ENCODE measurements at places on chromosomes 16 and 17.

DNA sequence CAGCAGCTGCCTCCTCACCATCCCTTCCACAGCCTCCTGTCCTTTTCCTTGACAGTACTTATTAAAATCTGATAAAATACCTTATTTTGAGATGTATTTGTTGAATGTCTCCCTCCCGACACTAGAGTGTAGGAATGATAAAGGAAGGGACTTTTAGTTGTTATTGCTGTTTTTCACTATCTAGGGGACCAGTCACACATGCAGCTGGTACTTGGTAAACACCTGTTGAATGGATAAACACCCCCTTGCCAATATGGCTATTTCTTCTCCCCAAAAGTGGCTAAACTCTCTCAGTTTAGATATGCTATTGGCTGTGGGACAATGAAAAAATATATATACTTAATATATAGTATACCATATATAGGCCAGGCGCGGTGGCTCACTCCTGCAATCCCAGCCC, 96.7 kb downstream of the STX8 start:
- no peak for DNase-seq

- DNase-seq = no peak
Measured at GRCh38 chr17:37671028-37671823, 28.0 kb upstream of the DDX52 start.

GRCh38 chr17:9647014-9647413, 1.7 kb downstream of the USP43 start:
- DNase-seq = no peak

- DNase-seq = no peak
Measured at GRCh38 chr16:10224850-10225249, 42.6 kb upstream of the GRIN2A start.

DNA sequence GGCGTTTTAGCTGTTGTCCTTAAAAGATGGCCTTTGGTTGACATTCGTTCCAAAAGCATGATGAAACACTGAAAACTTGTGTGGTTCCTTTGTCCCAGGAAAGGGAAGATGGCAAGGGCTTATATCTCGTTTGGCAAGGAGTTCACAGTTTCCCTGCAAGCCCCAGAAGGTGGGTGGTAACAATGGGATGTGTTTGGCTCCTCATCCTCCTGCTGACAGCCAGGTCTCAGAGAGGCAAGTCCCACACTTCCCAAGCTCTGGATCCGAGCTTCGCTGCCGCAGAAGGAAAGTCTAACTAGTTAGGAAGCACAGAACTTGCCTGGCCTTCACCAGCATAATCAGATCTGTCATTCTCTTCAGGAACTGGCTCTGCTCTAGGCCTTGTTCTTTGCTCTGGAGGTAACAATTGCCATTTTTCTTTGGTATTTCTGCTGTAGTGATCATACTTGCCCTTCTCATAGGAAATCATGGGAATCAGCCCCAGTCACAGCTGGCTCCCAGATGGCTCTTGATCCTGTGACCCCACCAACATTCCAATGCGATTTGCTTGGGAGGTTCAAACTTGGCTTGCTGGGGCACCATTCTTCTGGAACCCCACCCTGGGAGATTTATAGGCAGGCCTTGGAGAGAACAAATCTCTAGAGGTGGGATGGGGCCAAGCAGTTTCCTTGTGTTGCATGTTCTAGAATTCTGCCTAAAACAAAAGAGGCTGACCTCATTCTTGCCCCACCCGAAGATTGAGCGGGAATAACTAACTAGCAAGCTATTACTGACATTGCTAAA, 17.9 kb downstream of the KPNA2 start:
- no peak for DNase-seq

DNA sequence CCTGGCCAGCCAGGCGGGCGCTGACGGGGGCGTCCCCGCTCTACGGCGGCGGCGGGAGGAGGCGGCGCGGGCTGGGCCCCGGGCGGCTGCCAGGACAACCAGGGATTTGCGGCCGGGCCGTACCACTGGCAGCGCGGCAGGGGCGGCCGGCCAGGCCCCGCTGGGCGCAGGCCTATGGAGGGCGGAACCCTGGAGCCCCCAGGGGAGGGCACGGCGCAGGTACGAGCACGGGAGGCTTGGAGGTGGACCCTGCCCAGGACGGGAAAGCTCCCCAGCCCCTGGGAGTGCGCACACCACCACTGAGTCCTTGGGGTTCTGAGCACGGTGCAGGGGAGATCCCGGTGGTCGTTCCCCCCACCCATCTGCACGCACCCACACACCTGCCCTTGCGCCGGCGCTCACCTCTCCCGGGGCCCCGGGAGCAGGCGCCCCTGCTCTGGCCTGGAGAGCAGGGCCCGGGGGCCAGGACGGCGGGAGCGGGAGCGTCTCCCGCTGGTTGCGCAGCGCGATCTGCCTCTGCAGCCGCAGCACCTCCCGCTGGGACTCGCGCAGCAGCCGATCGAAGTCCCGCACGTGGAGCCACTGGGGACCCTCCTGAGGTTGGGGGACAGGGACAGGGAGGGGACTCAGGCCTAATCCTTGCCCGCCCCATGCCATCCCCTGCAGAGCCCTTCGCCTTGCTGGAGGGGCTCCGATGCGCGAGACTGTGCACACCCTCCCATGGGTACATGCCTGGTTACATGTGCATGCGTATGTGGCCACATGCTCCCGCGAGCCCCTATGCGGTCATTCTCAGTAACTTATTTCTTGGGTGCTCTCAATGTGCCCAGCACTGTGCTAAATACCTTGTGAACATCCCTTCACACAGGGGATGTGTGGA, 3.9 kb downstream of the TSPOAP1 start:
- DNase-seq = no peak

DNA sequence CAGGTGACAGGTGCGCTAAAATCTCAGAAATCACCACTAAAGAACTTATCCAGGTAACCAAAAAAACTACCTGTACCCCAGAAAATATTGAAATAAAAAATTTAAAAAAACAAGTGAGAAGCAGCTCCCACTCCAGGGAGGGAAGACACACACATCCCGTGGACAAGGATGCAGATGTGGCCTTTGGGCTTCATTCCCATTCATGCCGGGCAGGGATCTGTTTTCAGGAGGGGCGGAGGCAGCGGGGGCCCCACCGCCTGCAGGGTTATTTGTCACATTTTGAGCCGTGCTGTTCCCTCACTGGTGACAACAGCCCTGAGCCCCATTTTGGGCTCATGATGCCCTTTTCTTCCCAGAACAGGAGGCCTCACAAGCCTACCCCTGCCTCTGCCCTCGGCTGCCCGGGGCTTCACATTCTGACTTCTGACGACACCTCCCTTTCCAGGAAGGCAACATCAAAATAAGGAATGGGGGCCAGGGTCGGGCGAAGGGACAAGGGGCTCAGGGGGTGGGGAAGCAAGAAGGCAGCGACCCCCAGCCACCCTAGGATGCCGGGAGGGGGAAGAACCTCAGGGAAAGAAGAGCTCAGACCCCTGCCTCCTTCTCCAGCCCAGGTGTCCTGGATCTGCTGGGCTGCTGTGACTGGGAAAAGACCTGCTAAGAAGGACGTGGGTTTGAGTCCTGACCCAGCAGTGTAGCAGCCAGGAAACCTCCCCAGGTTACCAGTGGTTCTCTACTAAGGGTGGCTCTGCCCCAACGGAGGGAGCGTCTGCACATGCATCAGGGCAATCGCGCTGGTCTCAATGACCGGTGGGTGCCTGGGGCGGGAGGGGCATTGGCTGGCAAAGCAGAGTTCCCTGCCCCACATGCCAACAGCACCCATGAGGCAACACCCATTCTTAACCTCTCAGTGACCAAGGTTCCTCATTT, 2.3 kb upstream of the CD79B start:
- no peak for DNase-seq

DNA sequence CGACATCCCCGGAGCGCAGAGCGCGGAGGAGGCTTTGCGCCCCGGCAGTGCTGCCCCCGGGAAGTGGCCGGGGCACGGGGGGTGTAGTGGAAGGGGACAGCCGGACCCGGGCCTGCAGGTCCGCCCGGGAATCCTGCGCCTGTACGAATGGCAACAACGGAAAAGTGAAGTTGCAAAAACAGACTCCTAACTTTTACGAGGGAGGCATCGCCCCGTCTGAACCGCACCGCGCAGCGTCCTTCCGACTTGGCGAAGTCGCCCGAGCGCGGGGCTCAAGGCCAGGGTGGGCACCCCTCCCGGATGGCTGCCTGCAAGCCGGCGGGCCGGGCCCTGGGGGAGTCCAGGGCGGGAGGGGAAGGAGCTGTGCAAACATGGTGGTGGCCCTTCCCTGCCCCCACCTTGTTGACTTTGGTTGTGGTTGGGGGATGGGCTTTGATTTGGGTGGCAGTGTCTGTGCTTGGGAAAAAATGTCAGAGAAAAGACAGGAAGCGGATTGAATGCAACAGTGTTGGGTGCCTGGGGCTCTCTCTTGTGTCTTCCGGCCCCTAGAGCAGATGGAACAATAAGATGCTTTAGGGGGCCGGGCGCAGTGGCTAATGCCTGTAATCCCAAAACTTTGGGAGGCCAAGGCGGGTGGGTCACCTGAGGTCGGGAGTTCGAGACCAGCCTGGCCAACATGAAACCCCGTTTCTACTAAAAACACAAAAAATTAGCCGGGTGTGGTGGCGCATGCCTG, 675 bp downstream of the RNF213 start:
- peak; percentile 18 for DNase-seq

- DNase-seq = no peak
Measured at GRCh38 chr17:6856051-6856450, 24.5 kb upstream of the TEKT1 start.

GRCh38 chr17:40622509-40622928, 25.1 kb downstream of the SMARCE1 start:
- DNase-seq = no peak

DNA sequence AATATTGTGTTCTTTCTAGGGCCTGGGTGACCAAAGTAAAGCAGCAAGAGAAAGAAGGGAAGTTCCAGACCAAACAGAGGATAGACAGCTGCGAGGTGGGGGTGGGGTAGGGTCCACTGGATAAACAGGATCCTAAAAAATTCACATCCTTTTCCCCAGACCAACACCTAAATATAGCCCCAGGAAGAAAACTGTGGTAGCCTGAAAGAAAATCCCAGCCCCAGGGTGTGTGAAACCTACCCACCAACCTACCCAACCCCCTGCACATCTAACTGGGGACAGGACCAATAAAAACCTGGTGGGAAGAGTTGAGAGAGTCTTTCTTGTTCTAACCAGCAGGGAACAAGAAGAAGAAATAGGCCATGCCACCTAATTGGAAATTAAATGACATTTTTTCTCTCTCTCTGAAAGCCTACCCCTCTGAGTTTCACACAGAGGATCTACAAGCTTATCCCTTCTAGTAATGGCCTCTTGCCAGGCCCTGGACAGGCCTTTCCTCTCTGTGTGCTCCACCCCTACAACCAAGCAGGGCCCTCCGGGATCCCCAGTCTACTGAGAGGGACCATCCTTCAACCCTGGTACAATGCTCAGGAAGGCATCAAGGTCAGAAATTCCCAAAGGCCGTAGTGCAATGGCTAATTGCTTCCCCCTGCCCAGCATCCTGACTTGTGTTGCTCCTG, 12.0 kb downstream of the MYO18A start:
- no peak for DNase-seq

DNA sequence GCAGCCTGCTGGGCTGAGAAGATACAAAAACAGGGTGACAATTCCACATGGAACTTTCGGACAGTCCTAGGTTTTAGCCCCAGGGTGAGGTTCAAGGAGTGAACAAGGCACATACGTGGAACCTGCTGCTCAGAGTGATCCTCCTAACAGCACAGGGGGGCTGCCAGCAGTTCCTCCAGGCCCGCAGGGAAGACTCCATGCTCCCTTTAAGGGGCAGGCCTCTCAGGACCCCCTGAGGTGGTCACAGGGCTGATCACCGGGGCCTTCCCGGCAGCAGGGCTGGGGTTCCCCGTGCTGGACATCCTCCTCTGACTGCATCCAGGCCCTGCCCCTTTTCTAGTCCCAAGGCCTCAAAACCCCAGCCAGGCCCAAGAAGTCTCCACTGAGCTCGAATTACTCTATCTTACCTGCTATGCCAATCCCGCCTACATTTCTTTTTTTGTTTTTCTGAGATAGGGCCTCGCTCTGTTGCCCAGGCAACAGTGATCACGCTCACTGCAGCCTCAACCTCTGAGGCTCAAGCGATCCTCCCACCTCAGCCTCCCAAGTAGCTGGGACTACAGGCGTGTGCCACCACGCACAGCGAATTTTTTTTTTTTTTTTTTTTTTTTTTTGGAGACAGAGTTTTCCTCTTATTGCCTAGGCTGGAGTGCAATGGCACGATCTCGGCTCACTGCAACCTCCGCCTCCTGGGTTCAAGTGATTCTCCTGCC, 10.4 kb downstream of the CANT1 start:
- DNase-seq = no peak

DNA sequence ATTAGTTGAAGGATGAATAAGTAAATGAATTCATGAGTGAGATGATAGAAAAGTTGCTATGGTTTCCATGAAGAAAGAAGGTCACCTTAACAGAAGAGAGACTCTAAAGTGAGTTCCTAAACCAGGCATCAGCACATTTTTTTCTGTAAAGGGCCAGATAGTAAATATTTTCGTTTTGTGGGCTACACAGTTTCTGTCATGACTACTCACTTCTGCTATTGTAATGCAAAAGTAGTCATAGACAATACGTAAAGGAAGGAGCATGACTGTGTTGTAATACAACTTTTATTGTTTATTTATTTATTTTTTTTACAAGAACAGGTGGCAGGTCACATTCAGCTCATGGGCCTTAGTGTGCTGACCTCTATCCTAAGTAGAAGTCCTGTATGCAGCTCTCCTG, 426.1 kb upstream of the DYNLRB2 start:
- DNase-seq = no peak

DNA sequence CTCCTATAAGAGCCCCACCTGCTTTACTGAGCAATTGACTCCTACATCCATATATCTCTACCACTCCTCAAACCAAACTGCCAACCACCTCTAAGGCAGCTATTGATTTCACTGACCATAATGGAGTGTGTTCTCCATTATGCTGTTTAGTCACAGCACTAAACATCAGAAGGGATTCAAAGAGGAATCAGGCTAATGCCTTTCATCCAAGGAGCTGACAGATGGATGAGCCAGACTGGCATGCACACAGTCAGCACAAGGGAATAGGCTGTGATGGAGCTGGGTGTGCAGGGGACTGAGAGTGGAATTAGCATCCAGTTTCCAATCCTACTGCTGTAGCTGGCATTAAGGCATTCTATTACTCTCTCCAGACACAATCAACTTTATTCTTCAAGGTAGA, 88.7 kb upstream of the CCL2 start:
- no peak for DNase-seq

DNA sequence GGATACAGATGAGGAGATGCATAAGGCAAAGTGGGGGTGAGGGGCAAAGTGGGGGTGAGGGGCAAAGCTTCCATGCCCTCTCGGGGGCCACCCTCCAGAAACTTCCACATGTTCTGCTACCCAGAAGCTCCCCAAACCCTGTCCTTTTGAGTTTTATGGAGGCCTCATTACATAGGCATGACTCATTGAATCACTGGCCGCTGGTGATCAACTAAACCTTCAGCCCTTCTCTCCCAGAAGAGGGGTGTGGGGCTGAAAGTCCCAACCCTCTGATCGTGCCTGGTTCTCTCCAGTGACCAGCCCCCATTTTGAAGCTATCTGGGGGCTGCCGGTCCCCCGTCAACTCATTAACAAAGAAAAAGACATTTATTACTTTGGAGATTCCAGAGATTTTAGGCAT, 27.5 kb downstream of the ITGAE start:
- DNase-seq = no peak

Data from nucleus accumbens (tissue), 56 donors.